BJ (cell line): ENCODE measurements at places on chromosomes 1 and 21.

DNA sequence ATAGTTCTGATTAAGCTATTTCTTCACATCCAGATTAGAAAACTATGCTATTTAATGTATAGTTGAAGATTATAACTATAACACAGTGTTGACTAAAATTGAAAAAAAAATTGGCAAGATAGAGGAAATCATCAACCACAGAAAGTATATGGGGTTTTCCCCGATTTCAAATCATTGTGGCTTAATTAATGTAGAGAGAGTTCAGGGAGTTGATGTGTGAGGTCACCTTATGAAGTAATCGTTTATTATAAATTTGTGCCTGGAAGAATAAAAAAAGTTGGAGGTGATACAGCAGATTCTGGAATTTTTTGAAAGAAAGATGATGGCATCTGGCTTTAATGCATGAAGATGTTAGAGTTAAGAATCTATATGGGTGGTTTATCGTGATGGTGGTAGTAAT, 84.3 kb downstream of the PTGS2 start:
- no peak for DNase-seq

GRCh38 chr1:87563211-87563610, 234.5 kb downstream of the LMO4 start:
- no peak for DNase-seq

GRCh38 chr21:17859661-17860060, 40.5 kb upstream of the C21orf91 start:
- DNase-seq, result no peak

GRCh38 chr1:45334308-45335245, 5.4 kb upstream of the TOE1 start:
- DNase-seq, result no peak

DNA sequence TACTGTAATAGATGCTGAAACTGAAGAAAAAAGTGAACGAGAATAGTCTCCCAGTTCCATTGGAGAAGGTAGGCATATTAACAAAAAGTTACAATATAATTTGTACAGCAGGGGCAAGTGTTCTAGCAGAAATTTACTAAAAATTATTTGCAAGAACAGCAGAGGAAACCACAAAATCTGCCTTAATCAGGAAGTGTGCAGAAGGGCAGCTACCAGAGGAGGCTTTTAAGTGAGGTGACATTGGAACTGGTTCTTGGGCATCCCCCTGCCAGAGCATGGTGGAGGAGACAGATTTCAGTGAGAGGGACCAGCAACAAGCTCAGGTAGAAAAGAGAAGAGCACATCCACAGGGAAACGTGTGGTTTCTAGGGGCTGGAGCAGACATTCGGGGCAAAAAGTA, 279.3 kb upstream of the CAMK1G start:
- no peak for DNase-seq

DNA sequence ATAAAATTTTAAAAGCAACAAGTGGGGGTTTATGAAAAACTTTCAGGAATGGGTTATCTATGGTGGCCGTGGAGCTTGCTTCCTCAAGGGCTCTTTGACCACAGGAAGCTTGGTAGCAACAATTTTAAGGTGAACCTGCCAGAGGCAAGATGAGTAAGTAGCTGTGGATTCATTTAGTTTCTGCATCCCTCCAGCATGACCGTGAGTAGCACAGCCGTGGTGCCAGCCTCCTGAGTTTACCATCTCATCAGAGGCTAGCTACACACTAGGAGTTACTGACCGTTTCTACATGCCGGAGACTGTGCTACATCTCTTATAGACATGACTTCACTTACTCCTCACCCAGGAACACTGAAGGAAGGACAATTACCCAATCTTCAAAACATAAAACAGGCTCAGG, 30.1 kb upstream of the PLEKHG5 start:
- no peak for DNase-seq
